ENCODE measurements at places on chromosomes 11 and 22.

GRCh38 chr11:978781-979180 is 53.1 kb downstream of the AP2A2 start:
- DNase-seq: no peak

- DNase-seq: peak; percentile 70
Measured at GRCh38 chr11:112784323-112785073, 176.7 kb upstream of the NCAM1 start.

DNA sequence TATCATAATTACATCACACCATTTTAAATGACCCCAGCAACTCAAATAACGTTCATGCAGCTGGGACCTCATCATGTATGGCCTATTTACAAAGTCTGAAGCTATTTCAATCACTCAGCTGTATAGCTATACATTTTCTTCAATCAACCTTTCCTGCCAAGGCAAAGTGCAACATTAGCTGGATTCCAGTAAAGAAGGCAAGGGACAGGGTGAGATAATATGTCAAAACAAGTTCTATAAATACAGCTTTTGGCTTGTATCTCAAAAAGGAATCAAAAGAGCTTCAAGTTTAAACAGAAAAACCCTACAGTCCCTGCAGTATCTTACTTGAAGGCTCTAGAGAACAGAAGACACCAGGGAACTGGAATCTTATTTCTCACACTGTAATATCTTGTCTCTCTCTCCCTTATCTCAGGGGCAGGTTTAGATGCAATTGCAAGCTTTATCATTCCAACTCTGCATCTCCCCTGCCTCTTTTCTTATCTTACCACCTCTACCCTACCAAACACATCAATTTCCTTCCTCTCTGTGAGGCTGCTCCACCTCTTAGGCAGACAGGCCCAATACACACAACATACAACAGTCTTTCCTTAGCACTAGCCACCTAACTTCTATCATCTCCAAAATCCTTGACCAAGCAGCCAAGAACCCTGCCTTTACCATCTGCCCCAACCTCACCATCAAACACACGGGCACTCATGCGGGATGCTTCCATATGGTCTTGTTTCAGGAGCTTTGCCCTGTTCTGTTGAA is 34.5 kb downstream of the CELF1 start:
- no peak for DNase-seq

GRCh38 chr11:74672956-74673692 is 58.1 kb downstream of the CHRDL2 start:
- peak; percentile 95 for DNase-seq

- DNase-seq: no peak
Measured at GRCh38 chr11:9313648-9314290, 624 bp downstream of the TMEM41B start.

Data from H4 (cell line).